HT-29 (cell line): ENCODE measurements at places on chromosomes 16 and 17. TPM values are rescaled to one million over a fixed set of nuclear protein-coding genes. Genes with fewer than 3 reads are reported as not detected.

The GPRC5B gene
- 0.16 and 0.36 TPM in 2 replicates for total RNA-seq

The PSMD11 gene
- total RNA-seq, result 110 and 122 TPM in 2 replicates

The ATP6V0A1 gene
- total RNA-seq, result 35.0 and 38.4 TPM in 2 replicates

The LCMT1 gene
- total RNA-seq, result 24.1 and 26.0 TPM in 2 replicates

The EARS2 gene
- 64.7 and 83.3 TPM in 2 replicates for total RNA-seq

The KRT28 gene
- not detected in 2 replicates for total RNA-seq

The NAGLU gene
- 54.9 and 65.5 TPM in 2 replicates for total RNA-seq

The OR1A1 gene
- total RNA-seq, result not detected in 2 replicates

The KRTAP4-9 gene
- not detected in 2 replicates for total RNA-seq

The KRTAP3-2 gene
- total RNA-seq, result not detected in 2 replicates

The CIAO2B gene
- 242 and 281 TPM in 2 replicates for total RNA-seq

The SPN gene
- total RNA-seq, result 0.10 and 0.23 TPM in 2 replicates

The HEATR9 gene
- not detected in 2 replicates for total RNA-seq

The LITAFD gene
- not detected in 2 replicates for total RNA-seq
